ENCODE measurements at places on chromosomes 12 and 14.

DNA sequence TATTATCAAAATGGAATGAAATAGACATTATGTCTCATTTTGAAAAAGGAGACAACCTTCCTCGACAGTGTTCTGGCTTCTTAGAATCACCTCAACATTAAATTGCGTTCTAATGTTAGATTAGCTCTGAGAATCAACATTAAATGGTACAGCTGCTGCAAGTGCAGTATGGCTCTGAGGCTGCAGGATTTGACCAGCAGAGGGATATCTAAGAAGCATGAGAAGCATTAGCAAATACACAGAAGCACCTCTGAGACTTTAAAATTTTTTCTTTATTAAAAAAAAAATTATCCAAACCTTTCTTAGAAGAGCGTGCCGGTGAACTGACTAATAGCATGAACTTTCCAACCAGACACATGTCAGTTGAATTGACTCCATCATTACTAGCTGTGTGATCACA, 253.4 kb upstream of the LRIG3 start:
- DNase-seq = no peak

DNA sequence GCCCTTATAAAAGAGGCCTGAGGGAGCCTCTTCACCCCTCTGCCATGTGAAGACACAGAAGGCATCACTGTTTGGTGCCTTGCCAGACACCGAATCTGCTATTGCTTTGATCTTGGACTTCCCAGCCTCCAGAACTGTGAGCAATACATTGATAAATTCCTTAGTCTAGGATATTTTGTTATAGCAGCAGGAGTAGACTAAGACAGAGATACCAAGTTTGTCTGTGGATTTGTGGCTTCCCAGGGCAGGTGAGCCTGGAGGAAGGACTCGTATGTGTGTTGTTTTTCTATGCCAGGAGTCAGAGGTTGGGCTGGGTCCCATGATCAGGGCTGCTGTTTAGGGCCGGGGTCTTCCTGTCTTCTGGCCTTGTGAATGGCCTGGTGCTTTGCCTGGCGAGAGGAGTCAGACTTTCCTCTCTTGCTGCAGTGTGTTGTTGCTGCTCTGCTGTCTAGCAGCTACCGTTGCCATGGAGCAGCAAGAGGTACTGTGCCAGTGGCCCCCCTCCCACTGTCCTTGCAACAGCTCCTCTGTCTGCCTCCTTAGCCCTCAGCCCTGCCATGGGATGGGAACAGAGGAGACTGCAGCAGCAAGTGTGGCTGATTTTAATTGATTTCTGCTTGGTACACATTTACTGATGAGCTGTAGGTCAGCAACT, 111.2 kb downstream of the CHST11 start:
- DNase-seq = no peak

DNA sequence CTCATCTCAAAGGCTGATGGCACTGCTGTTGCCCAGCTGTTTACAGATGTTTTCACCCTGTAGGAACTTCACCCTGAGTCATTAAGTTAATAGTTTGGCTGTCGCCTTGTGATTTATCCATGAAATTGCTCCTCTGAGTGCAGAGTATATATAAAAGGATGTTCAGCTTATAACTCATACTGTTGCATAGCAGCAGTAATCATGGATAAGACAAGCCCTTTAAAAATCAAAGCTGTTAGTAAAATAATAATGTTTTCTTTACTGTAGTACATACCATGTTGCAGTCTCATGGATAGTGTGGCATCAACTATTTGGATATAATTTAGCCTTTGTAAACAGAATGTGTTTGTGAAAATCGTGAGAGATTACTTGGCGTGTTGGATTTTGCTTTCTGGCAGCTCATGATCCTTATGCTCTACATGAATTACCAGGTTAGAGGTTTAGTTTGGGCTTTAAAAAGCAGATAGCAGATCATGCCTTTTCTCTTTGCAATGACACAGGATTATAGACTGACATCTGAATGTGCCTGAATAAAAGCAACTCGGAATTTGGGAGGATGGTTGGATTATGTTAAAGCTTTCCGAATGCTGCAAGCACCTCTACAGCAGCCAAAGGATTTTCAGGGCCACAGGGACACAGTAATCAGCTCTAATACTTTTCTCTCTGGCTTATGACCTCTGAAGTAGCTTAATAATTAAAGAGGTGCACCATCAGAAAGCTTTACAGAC, 279.7 kb upstream of the ATP2B1 start:
- DNase-seq = no peak

DNA sequence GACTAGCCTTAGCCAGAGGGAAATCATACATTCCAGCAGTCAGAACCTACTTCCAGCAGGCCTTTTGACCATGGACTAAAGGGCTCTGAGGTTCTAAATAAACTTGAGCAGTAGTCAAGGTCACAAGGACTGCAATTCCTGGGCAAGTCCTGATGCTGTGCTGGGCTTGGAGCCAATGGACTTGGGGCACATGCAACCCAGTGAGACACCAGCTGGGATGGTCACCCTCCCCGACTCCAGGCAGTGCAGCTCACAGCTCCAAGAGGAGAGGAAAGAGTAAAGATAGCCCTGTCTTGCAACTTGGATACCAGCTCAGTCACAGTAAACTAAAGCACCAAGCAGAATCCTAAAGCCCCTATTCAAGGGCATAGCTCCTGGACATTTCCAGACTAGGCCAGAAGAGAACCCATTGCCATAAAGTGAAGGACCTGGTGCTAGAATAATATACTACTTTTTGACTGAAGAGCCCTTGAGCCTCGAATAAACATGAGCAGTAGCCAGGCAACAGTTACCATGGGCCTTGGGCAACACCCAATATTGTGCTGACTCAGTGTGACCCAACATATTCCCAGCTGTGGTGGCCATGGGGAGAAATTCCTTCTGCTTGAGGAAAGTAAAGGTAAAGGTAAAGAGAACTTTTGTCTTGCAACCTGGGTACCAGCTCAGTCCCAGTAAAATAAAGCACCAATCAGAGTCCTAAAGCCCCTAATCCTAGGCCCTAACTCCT, 226.2 kb upstream of the CLEC14A start:
- no peak for DNase-seq

- no peak for DNase-seq
Observed at GRCh38 chr12:116598311-116599284, 39.4 kb downstream of the MAP1LC3B2 start.
